ENCODE measurements at places on chromosomes 11 and 22.

DNA sequence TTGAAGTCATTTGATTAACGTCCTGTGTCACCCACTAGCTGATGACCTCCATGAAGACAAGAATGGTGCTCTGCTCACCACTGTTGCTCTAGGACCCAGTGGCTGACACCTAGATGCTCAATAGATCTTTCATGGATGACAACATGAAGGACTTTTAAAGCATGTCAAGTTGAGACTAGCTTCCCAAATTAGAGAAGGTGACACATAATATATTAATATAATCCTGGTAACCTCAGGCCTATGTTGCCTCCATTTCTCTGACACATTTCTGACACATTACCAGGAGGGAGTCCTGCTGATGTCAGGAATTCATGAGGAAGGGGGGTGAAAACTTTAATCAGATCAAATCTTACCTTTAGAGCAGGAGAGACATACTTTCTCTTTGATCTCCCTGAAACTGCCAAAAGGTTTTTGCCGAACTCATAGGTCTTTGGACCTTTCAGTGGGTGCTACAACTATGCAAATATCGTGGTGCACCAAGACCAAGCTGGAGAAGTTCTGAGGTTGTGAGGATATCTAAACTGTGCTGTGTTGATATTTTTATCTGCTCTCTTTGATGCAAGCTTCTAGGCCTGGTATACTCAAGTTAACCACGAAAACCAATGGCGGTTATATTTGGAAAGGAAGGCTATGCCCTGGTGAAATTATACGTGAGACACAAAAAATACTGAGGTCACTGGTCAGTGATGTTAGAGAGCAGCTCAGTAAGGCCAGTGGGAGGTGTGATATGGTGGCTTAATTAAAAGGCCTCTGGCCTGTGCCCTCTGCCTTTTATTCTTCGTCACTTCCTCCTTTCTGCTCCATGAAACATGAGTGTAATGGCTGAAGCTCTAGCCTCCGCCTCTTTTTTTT is 13.2 kb upstream of the AMPD3 start:
- DNase-seq = no peak

DNA sequence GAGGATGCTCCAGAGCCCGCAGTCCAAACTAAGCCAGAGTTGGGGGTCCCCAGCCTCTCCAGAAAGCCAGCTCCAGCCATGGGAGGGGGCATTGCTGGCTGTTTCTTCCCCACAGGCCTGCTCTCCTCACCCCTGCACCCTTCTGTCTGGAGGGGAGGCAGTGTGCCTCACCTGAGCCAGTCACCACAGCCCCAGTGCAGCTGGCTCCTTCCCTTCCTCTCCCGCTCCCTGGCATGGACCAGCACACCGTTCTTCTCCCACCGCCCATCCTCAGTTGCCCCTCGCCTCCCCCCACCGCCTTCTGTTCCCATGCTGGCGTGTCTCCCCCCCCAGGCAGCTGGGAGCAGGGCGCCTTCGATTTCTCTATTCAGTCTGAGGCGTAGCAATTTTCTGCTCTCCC is 110.5 kb upstream of the THY1 start:
- DNase-seq = no peak

GRCh38 chr22:48320683-48321451 is 1506.8 kb downstream of the BRD1 start:
- no peak for DNase-seq

DNA sequence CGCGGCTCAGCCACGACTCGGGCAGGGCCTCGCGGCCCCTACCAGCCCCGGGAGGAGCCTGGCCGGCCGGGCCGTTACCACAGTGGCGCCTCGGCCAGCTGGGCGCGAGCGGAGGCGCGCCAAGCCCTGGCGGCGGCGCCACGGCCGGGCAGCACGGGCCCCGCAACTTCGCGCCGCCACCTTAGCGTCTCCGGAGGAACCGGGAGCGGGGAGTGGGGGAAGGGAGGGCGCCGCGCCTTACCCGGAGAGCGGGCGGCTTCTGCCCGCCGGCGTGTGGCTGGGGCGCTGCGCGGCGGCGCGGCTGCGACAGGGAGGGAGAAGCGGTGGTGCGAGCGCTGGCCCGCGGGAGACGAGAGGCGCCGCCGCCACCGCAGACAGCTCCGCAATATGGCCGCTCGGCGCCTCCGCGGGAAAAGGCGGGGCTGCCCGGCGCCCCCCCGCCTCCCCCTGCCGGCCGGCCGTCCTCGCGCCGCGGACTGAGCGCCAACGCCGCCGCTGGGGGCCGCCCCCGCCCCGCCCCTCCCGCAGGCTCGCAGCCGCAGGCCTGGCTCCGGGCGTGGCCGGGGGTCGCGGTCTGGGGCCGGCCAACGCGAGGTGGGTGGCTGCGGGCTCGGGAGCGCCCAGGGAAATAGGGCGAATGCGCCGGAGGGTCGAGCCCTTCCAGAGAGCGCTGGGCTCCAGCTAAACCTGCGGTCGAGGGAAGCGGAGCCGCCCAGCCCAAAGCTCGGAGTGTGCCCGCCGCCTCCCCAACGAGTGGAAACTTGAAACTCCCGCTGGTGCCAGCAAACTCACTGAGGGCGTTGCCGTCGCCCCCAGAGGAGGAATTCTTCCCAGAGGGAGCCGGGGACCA is at the start of gene RDX:
Gene RDX (minus strand): TSS at position 389 of the 850 bp plus-strand sequence. CDS start 16,922 bp downstream, outside the sequence.
- DNase-seq = peak; percentile 57

GRCh38 chr11:77669848-77670511 is 32.4 kb upstream of the CLNS1A start:
- DNase-seq = no peak

- DNase-seq = no peak
Observed at GRCh38 chr11:4041731-4042391, 52.7 kb upstream of the RRM1 start.

- DNase-seq = no peak
Observed at GRCh38 chr11:71115770-71116692, 136.3 kb downstream of the SHANK2 start.

DNA sequence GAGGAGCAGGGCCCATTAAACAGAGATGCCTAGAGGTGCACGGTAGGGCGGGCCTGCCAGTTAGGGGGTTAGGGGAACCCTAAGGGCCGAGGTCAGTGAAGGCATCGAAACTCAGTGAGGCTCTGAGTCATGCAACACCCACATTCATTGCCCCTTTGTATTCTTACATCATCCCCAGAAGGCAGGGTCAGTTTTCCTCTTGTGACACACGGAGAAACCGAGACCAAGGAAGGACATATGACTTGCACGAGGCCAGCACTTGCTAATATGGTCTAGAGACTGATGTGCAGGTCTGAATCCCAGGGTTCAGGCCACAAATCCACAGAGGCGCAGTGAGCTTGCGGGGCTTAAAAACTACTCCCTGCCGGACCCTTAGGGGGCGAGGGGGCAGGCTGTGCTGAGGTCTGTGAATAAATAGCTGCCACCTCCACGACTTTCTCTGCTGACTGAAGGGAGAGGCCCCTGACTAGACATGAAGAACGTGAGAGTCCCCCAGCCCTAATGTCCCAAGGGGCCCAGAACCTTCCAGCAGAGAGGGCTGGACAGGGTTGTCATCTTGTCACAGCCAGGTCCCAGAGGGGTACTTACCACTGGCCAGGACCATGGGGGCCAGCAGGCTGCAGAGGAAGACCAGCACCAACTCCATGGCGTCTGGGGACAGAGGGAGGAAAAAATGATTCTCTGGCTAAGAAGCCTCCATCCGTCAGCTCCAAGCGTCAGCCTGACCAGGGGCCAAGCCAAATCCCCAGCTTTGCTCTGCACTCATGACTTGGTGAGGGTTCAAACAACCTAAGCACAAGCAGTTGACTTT is 17.8 kb upstream of the FXYD2 start:
- no peak for DNase-seq

DNA sequence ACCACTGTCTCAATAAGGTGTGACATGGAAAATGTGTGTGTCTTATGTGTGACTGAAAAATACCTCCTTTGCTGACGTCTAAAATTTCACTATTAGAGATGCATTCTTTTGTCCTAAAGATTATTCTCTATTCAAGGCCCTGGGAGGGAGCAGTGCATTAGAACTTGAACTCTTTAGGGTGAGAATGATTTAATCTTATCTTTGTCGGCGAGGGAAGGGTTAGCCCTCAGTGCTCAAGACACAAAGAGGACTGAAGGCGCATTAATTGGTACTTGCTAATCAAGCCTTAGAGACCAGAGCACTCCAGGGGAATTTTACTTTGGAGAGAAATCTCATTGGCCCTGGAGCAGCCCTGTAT is 29.8 kb upstream of the PLET1 start:
- no peak for DNase-seq

DNA sequence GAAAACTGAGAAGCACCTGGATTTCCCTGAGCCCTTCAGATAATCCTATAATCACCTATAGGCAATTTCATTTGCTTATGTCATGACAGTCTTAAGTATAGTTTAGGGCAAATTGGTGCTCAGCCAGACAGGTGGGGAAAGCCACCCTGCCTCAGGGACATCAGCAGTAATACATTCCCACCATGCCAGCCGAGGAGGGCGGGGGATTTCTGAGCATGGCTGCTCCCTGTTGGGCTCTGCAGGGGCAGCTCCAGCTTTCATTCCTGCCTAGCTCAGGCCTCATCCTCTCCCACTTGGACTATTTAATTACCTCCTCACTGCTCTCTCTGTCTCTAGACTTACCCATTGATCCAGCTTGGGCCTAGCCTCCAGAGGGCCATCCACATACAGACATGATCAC is 9.0 kb upstream of the DRD2 start:
- DNase-seq = no peak

DNA sequence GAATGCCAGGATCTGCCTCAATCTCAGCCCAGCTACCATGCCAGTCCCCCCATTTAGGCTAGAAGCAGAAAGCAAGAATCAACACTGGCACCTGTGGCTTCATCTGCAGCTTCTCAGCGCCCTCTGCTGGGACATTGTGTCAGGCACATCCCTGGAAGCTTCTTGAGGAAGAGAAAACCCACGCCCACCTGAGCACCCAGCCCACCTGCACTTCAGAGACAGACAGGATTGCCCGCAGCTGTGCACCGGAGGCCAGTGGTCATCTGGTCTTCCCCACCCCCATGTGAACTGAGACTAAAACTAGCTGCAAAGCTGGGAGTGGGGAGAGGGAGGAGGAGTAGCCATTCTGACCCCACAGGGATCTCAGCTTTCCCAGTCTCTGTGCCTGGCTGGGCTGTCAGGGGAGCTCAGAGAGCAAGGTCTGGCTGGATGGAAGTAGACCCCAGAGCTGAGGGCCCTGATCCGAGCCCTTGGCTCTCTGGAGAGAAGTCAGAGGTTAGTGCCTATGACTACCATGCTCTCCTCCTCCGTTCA is 66.8 kb downstream of the FEZ1 start:
- DNase-seq = no peak

- DNase-seq = no peak
Observed at GRCh38 chr11:13318498-13319295, 41.1 kb downstream of the BMAL1 start.

GRCh38 chr22:26035523-26035922 is 133.7 kb upstream of the SEZ6L start:
- no peak for DNase-seq

DNA sequence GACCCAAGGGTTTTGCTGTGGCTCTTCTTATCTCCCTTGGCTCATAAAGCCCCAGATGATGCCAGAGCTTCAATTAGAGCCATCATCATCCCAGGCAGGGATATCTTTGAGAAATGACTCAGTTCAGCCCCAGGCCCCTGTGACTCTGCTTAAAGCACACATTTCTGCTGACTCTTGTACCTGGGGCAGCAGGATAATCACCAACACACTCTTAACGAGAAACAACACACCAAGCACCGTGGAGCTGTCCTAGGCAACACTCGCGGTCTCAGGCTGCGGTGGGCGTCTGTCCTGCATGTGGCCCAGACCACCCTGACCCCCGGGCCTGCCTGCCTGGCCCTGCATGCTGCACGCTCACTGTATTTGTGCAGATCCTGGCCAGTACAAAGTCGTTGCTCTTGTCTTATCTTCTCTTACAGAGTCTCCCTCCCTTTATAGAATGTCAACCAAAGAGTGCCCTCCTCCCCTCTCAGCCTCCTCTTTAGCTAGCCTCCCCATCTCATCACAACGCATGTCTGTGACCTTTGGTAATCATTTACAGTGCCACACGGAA is 114.2 kb upstream of the PARVA start:
- DNase-seq = no peak

DNA sequence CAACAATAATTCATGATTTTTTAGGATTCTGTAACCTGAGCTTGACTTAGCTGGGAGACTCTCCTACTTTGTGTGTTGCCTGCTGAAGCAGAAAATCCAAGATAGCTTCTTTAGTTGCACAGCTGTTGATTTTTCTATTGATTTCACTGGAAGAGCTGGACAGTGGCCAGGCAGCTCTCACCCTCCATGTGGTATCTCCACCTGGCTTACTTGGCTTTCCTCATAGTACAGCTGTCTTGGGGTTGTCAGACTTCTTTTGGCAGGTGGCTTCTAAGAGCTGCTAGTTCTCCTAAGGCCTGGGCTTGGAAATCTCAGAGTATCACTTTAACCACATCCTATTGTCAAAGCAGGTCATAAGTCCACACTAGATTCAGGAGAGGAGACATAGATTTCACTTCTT is 130.8 kb upstream of the SPON1 start:
- DNase-seq = no peak

DNA sequence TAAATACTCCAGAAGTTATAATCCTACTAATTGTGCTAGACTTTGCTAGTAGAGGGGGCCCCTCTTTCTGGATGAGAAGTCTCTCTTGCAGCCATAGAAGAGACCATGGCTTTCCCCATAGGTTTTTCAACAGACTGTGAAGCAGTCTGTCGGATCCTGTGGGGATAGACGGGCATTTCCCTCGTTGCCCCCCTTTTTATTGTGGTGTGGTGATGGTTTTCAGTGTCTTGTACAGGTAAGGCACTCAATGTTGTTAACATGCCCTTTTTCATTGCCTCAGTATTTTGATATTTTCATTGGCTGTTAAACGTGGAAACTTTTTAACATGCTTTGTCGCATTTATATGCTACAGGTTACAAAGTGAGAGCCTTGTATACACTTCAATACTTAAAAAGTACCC is 16.4 kb upstream of the GAS2L1 start:
- no peak for DNase-seq

GRCh38 chr11:36465449-36466163 is 44.5 kb downstream of the TRAF6 start:
- no peak for DNase-seq

- DNase-seq = peak; percentile 53
Observed at GRCh38 chr11:76209973-76210930, 4.0 kb upstream of the WNT11 start.

DNA sequence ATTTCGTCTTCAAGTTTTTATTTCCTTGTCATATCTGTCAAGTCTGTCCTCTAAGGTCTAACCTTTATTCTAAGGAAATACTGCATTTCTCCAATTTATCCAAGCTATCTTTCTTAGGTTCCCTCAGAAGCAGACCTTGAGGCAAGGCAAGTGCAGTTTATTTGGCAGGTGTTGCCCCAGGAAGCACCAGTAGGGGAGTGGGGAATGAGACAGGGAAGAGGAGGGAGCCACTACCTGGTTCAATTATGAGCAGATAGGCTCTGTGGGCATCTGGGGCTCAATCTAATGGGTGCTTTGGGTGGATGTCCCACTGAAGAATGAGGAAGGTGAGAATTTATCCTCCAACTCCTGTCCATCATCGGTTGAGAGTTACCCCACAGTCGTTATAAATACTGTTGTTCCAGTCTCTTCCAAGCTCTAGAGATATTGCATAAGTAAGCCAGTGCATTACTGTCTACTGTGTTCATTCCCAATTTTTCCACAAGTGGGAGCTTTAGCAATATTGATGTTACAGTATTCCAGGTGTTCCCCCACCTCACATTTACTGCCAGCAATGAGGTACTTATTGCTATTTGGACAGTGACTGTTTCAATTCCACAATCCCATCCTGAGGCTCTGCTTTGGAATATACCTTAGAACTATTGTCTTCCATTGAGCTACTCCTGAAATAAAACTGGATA is 154.9 kb upstream of the CEP126 start:
- no peak for DNase-seq

GRCh38 chr11:10326012-10326964 is 21.4 kb downstream of the ADM start:
- no peak for DNase-seq

- no peak for DNase-seq
Observed at GRCh38 chr11:125175896-125176575, 11.5 kb downstream of the PKNOX2 start.

Data from amniotic stem cell (primary cell).